ENCODE measurements at places on chromosomes 6 and 20.

DNA sequence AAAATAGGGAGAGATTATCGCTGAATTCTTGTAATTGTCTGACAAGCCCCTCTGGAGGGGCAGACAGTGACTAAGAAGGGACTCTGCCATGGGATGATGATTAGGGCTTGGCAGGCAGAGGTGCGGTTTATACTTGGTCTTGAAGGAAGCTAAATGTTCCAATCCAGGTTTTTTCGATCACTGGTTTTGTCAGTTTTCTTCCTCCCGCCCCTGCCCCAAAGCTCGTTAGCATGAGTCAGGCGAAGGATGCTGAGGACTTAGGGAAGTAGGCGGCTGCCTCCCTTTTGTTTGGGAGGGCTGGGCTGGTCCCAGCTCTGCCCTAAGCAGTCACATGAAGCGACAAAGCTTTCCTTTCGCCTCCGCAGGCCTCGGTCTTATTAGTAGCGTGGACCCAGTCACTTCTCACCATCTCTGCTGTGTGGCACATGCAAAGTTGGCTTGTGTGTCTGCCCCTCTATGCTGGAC is 314.2 kb downstream of the CDC5L start:
- no peak for DNase-seq

DNA sequence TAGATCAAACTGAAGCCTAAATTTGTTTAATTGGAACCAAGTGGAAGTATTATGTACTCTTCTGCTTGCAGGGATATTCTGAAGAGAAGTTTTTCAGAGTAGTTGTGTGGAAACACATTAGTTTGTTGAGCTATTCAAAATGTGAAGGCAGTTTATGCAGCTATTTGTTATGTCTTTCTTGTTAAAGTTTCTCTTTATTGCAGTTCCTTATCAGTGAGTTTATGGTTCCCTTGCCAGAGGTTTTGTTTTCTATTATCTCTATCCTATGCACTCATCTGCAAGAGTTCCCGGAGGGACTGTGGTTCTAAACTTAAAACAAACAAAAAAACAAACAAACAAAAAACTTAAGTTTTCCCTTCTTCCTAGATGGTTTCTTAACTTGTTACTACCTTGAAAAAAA is 143.7 kb upstream of the SLC22A16 start:
- DNase-seq, result no peak

DNA sequence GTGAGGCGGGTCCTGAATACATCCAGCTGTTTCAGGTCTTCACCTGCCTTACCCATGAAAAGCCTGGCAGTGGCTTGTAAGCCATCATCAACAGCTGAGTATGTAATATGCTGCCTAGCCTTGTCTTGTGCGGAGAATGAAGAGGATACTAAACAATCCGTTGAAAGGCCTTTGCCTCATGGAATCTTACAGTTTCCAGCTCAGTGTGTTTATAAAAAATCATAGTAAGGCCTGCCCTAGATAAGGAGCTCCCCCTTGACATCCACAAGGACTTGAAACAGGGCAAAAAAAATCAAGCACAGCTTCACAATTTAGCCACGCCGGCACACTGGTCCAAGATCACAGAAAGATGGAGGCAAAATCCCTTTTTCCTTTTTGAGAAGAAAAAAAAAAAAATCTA is 115.7 kb downstream of the KIF16B start:
- DNase-seq, result no peak

DNA sequence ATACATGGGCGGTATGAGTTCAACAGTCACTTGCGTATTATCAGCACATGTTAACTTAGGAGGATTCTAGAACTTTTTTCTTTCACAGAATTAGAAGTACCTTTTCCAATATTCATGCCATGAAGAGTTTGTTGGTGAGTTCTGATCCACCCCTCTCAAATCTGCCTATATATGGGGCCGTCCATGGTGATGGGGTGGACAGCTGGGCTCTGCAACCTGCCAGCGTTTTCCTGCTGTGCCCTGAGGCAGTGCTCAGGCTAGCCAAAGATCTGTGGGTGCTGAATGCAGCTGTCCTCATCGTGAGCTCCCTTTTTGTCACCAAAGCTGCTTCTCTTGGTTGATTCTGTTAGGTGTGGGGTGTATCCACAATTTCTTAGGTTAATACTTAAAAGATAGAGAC is 88.7 kb downstream of the THBS2 start:
- DNase-seq, result no peak

DNA sequence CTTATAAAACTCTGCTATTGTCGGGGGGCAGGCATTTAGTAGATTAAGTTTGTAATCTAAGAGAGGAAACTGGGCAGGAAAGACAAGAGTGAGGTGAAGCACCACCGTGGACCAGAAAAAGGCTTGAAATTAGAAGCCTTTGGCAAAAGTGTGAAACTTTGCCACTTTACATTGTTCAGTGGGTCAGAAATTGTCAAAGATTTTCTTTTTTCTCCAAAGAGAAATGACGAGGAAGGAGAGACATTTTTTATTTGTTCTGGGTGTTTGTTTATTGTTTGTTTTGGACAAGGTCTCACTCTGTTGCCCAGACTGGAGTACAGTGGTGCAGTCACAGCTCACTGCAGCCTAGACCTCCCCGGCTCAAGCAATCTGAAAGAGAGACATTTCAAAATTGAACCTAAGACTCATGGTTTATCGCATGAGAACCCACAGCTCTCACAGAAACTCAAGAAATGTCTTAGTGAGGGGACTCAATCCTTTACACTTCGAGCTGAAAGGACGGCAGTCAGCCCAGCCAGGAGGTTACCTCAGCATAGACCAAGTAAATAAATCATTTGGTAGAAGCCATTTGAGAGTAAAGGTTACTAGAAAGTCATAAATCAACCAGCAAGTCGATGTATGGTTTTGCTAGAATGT is 262.8 kb upstream of the TAB2 start:
- DNase-seq, result peak; percentile 76

DNA sequence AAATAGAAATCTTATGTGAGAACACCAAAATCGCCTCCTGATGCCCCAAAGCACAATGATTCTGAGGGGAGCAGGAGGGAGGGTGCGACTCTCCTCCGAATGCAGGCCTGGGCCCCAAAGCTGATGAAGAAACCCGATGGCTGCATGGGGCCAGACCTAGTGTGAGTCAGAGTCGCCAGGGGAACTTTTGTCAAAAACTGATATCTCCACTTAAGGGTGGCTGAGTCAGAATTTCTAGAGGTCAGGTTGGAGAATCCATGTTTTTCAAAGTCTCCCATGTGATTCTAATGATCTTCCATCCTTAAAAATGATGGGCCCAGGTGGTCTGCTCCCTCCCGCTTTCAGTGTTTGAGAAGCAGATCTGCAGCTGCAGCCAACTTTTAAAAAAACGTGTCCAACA is 172.8 kb downstream of the BACH2 start:
- DNase-seq, result no peak

GRCh38 chr20:17849901-17850683 is 118.5 kb downstream of the SNX5 start:
- peak; percentile 49 for DNase-seq

DNA sequence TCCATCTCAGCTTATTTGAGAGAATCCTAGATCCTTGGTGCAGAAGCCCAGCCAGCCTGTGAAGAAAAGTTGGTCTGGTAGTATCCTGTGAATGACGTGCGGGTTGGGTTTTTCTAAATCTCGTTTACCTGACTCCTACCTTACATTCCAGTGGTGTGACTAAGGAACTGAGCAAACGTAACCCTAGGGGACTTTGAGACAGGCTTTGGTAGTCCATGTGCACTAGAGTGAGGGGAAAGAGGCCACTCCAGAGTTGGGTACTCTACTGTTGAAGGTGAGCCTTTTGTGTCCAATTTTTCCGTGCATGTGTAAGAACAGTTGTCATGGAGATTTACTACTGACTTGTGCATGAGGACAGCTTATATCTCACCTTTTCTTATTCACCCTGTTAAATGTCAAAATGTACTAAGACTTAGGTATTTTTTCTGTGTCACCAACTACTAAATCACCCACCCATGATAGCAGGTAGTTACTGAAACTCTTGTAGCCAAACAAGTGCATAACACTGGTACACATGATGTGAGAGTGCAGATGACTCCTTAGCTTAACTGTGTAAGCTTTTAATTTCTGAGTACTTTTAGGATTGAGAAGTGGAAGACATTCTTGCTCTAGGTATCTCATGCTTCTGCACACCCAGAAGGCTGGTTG is 26.3 kb upstream of the PLCG1 start:
- DNase-seq, result peak; percentile 25

- no peak for DNase-seq
These were observed 511 bp upstream of the SLC35B2 start for GRCh38 chr6:44257753-44258324.

DNA sequence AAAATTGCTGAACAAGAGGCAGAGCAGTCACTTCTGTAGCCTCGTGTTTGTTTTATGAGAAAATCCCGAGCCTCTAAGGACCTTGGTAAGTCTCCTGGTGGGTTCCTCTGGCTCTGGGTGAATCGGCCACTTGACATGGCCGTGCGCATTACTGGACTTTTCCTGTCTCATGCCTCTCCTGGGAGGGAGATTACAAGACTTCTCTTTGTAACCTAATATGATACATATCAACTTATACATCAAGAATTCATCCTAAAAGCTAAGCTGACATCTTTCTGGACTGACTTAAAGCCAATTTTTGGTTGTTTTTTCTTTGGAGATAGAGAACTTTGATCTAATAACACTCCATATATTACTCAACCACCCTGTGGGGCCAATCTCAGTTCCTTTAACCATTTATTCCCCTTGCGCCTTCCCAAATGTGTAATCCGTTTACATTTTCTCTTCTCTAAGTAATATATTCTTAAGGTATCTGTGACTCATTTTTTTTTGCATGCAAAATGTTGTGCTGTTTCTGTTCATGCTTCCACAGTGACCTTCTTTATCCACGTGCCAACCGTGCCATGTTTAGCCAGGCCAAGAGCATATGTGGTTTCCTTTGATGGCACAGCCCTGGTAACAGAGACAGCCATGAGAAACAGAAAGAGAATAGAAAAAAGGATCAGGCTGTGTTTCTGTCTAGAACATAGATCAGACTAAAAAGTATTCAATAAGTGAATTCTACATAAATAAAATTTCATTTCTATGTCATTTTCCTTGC is 47.5 kb upstream of the JAG1 start:
- no peak for DNase-seq

GRCh38 chr6:89745096-89745495 is 74.5 kb downstream of the MDN1 start:
- no peak for DNase-seq

- no peak for DNase-seq
These were observed 231.3 kb downstream of the ERMARD start for GRCh38 chr6:169982461-169983386.

DNA sequence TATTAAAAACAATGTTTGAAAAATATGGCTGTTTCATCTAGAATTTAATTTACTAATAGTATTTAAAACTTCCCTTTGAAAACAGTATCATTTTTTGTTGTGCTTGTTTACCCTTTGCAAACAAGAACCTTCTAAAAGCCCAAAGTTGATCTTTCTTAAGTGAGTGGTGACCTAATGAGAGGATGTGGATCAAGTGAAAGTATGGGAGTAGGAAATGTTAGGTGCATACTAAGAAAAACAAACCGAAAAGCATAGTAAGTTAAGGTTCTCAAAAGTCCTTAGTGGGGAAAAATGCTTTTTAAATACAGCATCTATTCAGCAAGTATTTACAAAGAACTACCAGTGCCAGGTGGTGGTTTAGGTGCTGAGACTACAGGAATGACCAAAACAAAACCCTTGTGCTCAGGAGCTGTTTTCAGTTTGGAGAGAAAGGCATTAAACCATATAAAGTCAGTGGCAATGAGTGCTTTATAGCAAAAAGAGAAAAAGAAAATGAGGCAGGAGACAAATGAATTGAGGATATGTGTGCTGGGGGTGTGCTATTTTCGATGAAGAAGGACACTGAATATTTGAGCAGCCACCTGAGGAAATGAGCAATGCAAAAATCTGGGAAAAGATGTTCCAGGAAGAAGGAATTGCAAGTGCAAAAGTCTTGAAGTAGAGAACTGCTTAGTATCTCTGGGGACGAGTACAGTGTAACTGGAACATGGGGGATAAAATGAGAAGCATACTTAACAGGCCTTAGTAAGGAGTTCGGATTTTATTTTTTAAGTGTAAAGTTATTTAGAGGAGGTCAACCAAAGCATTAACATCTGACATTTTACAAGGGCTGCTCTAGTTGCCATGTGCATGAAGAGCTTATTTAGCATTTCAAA is 24.0 kb downstream of the RNF146 start:
- no peak for DNase-seq

GRCh38 chr20:47559141-47559540 is 57.5 kb downstream of the NCOA3 start:
- no peak for DNase-seq

- no peak for DNase-seq
These were observed 547.8 kb downstream of the PTPRT start for GRCh38 chr20:42641886-42642285.

DNA sequence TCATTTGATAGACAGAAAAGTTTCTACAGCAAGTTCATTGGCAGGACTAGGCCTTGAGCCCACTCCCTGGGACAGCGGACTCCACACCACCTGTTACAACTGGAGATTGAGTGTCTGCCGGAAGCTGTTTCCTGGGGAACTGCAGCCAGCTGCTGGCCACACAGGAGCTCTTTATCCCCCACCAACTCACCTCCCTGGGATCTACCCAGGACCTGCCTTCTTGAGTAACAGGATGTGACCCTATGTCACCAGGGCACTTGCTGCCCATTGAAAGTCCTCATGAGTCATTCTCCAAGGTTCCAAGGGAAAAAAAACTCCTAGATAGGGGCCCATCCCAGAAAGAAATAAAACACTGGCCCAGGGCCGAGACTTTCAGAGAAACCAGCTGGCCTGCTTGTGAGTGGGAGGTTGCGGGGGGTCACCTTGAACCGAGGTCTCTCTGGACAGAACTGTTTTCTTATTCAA is 37.4 kb upstream of the SLC9A8 start:
- DNase-seq, result peak; percentile 51

GRCh38 chr6:17239260-17239659 is 41.9 kb upstream of the RBM24 start:
- no peak for DNase-seq

DNA sequence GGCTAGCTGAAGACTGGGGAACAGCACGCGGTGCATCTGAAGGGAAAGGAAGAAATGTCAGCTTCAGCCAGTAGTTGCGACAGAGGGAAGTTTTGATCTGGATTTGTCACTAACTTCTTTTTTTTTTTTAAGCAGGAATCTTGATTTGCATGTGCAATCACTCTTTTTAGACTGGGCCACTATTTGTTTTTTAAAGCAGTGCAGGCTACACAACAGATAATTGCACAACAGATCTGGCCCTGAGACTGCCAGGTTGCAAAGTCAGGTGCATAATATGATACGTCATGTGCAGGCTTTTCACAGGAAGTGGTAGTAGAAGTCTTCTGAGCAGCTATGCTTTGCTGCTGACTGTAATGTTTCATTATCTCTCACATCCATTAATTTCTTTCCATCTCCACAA is 13.5 kb downstream of the PFDN4 start:
- no peak for DNase-seq

GRCh38 chr20:10659651-10660601 is 13.9 kb downstream of the JAG1 start:
- DNase-seq, result no peak

DNA sequence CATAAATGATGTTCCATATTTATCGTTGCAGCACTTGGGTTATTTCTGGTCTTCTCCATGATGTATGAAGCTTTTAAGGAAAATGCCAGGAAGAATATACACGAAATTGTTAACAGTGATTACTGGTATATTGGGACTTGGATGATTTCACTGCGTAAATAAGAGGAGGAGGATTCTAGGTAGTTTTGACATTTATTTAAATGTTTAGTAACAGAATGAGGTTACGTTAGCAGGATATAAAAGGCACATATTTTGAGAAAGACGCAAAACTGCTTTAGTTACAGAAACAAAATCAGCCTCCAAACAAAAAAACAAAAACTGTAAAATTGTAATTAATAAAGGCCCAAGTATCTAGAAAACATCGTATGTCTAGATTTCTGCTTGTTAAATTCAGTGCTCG is 147.7 kb downstream of the JARID2 start:
- no peak for DNase-seq

- no peak for DNase-seq
These were observed 5.8 kb downstream of the MCCD1 start for GRCh38 chr6:31534521-31535040.
